Stimulated activated CD4-positive, alpha-beta T cell treated with anti-CD3 and anti-CD28 coated beads, Interleukin-1b, Interleukin-23, amount 100 ng/mL, for 1 hour (primary cell): ENCODE measurements at places on chromosomes 1 and 21.

- DNase-seq: no peak
Observed at GRCh38 chr1:72827278-72827677, 544.9 kb upstream of the NEGR1 start.

GRCh38 chr1:245091171-245091621 lies 63.6 kb upstream of the KIF26B start:
- DNase-seq: no peak

DNA sequence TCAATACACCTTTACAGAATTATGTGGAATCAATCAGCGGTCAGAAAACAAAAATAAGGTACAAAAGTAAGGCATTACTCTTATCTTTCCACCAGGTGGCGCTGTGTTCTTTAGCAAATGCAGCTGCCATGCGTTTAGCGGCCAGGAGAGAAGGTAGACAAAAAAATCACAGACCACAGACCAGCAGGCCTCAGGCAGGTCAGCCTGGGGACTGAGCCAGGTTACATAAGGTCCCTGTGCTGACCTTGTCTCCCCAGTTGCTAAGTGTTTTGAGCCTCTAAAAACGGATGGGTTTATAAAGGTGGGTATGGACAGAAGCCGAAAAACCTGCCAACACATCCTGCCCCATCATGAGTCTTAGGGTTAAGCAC lies 2.8 kb downstream of the RGS16 start:
- no peak for DNase-seq

DNA sequence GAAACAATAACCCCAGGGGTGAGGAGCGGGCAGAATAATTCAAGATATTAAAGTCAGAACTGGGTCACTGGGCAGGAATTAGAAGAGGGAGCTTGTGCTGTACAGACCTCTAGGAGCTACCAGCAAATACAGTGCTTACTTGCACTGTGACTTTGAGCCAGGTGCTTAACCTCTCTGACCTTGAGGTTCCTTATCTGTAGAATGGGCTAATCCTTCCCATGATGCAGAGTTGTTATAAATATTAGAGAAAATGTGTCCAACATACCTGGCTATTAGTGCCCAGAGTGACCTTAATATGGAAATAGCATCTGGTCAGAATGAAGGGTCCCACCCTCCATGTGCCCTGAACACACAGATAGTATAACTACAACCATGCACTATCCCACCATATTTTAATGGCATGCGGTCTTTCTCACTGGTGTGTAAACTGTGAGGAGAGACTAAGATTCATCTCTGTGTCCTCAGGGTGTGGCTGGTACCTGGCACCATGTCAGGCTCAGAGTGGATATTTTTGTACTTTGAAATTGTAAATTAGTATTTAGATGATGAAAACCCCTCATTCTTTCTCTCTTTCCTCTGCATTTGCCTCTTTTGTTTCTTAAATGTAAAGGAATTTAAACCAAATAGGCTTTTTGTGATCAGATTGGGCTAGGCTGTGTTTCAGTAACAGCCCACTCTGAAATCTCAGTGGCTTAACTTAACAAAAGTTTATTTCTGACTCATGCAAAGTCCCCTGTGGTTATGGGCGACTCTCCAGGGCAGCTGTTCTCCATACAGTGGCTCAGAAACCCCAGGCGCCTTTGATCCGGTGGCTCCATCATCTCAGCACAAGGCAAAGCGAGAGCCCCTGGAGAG lies 60.0 kb upstream of the ROR1 start:
- DNase-seq: no peak

DNA sequence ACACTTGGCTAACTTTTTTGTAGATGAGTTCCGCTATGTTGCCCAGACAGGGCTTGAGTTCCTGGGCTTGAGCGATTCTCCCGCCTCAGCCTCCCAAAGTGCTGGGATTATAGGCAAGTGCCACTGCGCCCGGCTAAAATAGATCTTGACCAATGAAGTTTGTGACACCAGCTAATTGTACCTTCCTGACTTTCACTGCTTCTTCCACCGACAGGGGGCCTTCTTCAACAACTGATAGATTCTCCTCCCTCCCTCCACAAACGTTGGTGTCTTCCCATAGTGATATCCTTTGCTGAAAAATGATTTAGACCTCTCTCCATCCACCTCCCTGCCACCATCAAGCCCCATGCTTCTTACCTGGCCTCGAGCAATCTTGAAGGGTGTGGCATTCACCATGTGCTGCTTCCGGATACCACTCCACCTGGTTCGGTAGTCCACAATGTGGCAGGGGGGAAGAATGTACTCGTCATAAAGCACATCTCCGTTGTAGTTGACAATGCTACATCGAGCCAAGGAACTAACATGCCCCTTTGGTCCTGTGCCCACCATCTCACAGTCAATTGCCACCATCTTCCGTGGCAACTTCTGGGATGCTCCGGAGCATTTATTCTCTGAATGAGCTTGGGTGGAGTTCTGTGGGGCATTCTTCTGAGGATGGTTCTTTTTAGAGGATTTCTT lies 1.6 kb upstream of the METTL25B start:
- no peak for DNase-seq

GRCh38 chr1:157274698-157275534 lies 136.7 kb upstream of the ETV3 start:
- no peak for DNase-seq

- DNase-seq: no peak
Observed at GRCh38 chr1:98203466-98203865, 282.6 kb upstream of the DPYD start.

GRCh38 chr1:11740258-11741192 lies 4.6 kb downstream of the AGTRAP start:
- DNase-seq: no peak

- peak; percentile 58 for DNase-seq
Observed at GRCh38 chr1:16960560-16961296, 19.7 kb downstream of the MFAP2 start.

- no peak for DNase-seq
Observed at GRCh38 chr1:184930232-184930631, 44.1 kb downstream of the NIBAN1 start.

GRCh38 chr1:183824291-183824690 lies 19.4 kb downstream of the RGL1 start:
- DNase-seq: no peak

DNA sequence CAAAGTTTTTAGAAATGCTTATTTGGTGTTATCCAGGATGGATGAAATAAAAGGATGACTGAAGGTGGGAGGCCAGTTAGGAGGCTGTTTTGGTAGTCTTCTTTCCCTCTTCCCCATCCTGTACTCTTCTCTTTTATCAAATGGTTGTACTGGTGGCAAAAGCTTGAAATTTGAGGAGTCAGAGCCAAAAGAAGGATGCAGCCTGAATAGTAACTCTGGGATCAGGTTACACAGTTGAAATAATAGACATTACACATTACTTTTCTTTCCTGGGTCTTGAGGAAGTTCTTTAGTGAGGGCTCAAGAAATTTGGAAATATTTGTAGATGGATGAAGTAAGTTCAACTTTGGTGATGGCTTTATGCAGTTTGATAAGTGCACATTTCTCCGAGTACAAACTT lies 108.6 kb downstream of the GPR52 start:
- no peak for DNase-seq

- no peak for DNase-seq
Observed at GRCh38 chr1:155555915-155556314, 6.7 kb downstream of the ASH1L start.

DNA sequence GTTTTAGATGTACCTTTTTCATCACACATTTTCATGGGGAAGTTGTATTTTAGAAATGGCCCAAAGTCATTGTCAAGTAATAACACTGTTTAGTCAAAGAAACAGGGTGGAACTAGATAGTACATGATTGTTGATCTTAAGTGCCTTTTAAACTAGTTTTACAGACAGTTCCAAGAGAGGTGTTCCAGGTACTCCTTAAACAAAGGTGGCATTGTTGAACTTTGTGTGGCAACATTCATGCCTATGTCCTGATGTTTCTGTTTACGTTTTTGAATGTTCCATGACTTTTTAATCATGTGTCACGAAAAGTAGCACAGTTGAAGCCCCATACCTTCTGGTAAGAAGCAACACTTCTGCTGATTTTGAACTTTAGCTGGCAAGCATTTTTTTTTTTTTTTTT lies 9.1 kb upstream of the SH3D21 start:
- no peak for DNase-seq

- DNase-seq: no peak
Observed at GRCh38 chr1:233376382-233377110, 49.0 kb downstream of the MAP3K21 start.

GRCh38 chr1:213958346-213958745 lies 29.4 kb upstream of the PROX1 start:
- DNase-seq: no peak

- DNase-seq: no peak
Observed at GRCh38 chr1:35369922-35370671, 101.6 kb downstream of the ZMYM4 start.

DNA sequence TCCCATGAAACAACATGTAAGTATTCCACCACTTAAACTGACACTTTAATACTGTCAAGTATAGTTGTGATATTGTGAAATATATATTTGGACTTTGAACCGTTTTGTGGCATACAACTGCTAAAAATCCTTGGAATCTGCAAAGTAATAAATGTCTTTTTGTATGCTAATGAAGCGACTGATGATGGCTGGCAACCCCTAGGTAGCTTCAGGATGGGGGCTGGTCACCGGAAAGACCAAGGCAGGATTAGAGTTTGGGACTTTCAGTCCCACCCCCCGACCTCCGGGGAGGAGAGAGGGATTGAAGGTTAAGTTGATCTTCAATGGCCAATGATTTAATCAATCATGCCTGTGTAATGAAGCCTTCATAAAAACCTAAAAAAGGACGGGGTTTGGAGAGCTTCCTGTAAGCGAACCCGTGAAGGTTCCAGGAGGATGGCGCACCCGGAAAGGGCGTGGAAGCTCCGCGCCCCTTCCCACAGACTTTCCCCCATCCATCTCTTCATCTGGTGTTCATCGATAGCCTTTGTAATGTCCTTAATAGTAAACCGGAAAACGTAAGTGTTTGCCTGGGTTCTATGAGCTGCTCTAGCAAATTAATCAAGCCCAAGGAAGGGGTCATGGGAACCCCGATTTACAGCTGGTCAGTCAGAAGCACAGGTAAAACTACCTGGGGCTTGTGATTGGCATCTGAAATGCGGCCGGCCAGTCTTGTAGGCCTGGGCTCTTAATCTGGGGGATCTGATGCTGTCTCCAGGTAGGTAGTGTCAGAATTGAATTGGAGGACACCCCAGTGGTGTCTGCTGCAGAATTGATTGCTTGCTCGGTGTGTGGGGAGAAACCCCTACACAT lies 1.8 kb upstream of the ZNF281 start:
- DNase-seq: no peak

GRCh38 chr21:42609811-42610210 lies 43.6 kb upstream of the PDE9A start:
- no peak for DNase-seq

GRCh38 chr1:14949270-14949835 lies 204.2 kb upstream of the TMEM51 start:
- DNase-seq: no peak

DNA sequence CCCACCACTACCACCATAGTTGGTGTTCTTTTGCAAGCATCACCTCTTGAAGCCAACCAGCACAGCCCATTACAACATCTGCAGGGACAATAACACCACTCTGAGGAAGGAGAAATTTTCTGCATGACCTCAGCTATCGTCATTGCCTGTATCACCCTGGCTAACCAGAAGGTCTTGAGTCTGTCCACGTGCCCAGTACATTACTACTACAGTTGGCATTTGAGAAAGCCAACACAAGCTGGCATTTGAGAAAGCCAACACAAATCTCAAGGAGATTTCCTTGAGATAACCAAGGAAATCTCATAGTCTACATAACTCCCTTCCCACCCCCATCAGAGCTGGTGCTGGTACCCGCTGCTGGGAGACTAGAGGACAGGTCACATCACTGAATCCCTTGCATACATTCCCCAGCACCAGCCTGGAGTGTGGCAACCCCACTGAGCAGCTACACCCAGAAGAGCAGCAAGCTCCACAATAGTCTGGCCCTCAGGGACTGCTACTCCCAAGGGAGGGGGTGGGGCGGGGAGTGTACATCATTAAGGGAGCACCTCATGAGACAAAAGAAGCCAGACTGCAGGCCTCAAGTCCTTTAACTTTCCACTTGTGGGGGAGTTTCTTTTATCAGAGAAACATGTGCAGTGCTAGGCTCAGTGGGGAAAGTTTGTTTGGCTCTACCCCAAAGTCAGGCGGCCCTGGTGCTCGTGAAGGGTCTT lies 46.0 kb upstream of the GUCA2A start:
- DNase-seq: no peak

DNA sequence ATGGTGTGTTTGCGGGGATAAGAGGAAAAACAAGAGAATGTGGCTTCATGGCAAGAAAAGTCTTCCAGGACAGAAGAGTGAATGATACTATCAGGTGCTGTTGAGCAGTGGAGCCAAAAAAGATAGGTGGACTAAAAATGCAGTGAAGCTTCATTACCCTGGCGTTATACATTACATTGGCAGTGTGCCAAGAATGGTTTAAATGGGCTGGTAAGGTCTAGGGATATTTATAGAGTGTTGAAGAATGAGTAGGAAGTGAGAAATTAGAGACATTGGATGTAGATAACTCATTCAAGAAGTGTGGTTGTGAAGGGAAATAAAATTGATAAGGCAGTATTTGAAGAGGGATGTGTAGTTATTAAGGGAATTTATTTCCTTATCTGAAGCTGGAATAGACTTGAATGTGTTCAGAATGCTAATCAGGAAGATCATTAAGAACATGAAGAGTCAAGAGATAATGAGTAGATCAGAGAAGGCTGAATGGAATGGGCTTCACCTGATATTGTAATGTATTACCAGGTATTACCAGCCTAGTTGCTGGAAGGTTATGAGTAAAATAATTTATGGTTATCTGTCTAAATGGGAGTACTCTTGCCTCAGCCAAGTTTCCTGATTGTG lies 72.7 kb downstream of the MAST2 start:
- no peak for DNase-seq
